ENCODE measurements at places on chromosomes 1 and 21. TPM values are rescaled to one million over a fixed set of nuclear protein-coding genes. Genes with fewer than 3 reads are reported as not detected.

The CRABP2 gene
- 0.89 TPM for total RNA-seq

The DYNLT5 gene
- not detected for total RNA-seq

The ASPM gene
- 0.19 TPM for total RNA-seq

The FTCD gene
- total RNA-seq = 1.4 TPM

The TMOD4 gene
- total RNA-seq = 3.5 TPM

The TCHHL1 gene
- not detected for total RNA-seq

The HHIPL2 gene
- 0.99 TPM for total RNA-seq

The NUAK2 gene
- 105 TPM for total RNA-seq

The KDF1 gene
- 1.4 TPM for total RNA-seq

The RIMKLA gene
- total RNA-seq = not detected

The BTF3L4 gene
- total RNA-seq = 32.7 TPM

The NHLH2 gene
- not detected for total RNA-seq

Measured in B cell (primary cell).